ENCODE measurements at places on chromosomes 2 and 18.

DNA sequence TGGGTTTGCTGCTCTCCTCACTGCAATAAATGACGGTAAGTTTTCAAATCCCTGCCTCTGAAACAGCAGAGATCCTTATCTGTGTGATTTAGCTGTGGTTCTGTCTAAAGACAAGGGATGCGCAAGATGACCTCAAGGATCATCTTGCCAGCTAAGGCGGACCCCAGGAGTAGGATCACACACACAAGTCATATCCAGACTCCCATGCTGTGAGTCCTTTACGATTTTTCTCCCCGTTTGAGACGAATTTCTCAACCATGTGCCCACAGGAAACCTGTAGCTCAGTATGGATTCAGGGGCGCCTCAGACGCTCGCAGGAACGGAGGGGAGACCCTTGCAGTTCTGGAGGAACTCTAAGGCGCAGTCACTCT, 11.1 kb upstream of the DCTN1 start:
- DNase-seq = no peak

- no peak for DNase-seq
Observed at GRCh38 chr2:201618744-201619662, 24.3 kb downstream of the TMEM237 start.

DNA sequence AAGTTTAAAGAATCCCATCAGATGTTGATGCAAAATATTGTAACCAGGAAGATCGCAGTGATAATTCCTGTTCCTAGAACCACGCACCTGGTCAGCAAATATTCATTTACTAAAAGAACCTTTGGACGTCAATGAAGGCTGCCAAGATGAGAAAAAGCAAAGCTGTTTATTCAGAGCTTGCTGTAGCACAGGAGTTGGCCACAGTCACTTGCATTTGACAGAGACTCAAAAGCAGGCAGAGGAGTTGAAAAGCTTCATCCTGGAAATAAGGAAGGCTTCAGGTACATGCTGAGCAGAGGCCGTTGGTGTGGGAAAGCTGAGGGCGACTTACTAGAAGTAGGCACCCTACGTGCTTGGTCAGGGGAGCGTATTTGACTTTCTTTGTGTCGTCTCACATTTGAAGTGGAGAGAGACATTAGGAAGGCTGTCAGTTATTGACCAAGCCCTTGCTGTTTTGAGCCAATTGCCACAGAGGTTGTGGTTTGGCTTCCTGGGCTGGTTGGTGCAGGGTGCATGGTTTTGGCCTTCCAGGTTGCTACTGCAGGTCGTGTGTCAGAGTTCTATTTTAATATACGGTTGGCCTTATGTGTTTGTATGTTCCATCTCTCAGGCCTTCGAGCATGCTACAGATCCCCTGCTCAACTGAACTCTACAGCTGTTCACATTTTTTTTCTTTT, 289.6 kb downstream of the METTL4 start:
- DNase-seq = no peak

- no peak for DNase-seq
Observed at GRCh38 chr2:108921096-108922030, 67.7 kb downstream of the EDAR start.

DNA sequence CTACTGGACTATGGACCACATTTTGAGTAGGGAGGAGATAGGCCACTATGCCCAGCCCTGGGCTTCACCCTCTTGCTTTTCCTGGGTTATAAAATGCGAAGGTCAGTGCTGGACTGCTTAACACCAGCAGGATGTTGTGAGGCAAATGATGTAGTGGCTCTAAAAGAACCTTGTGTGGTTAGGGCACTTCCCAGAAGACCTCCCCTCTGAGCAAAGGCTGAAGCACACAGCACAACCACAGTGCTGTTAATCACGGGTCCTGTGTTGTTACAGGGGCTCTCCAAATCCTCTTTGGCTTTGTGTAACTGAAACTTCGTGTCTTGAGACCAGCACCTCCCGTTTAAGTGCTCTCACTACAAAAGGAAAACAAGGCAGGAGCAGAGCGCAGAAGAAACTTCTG, 166.9 kb downstream of the KLHL29 start:
- DNase-seq = no peak

- DNase-seq = no peak
Observed at GRCh38 chr2:18119883-18120282, 241.4 kb downstream of the KCNS3 start.

GRCh38 chr2:46326231-46326980, 29.2 kb downstream of the EPAS1 start:
- DNase-seq = no peak
